ENCODE measurements at places on chromosomes 16 and 17.

DNA sequence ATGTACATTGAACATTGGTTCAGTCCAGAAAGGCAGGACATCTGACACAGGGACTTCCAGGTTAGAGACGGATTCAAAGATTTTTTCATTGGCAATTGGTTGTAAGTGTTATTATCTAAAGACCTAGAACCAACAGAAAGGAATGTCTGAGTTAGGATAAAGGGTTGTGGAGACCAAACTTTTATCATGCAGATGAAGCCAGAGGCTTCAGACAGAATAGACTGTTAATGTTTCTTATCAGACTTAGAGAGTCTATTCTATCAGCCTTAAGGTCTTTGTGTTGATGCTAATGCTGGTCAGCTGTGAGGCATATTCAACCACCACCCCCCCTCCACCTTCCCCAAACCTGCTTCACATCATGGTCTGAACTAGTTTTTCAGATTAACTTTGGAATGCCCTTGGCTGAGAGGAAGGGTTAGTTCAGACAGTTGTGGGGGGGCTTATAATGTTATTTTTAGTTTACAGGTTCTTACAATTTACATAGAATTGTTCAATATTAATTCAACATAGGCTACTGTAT is 2.1 kb upstream of the ITGB3 start:
- DNase-seq, result no peak

DNA sequence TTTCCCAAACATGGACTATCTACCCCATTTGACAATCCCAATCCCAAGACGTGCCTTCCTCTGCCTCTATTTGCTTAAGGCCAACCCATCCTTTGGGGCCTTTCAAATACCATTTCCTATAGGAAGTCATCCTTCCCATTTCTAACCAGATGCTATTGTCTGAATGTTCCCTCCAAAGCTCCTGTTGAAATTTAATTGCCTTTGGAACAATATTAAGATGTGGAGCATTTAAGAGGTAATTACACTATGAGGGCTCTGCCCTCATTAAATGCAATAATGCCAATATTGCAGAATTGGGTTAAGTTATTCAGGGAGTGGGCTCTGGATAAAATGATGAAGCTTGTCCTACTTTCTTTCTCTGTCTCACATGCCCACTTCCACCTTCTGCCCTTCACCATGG is 125.4 kb downstream of the ASIC2 start:
- DNase-seq, result no peak

GRCh38 chr16:66798161-66798560 is 3.2 kb downstream of the TERB1 start:
- DNase-seq, result no peak

DNA sequence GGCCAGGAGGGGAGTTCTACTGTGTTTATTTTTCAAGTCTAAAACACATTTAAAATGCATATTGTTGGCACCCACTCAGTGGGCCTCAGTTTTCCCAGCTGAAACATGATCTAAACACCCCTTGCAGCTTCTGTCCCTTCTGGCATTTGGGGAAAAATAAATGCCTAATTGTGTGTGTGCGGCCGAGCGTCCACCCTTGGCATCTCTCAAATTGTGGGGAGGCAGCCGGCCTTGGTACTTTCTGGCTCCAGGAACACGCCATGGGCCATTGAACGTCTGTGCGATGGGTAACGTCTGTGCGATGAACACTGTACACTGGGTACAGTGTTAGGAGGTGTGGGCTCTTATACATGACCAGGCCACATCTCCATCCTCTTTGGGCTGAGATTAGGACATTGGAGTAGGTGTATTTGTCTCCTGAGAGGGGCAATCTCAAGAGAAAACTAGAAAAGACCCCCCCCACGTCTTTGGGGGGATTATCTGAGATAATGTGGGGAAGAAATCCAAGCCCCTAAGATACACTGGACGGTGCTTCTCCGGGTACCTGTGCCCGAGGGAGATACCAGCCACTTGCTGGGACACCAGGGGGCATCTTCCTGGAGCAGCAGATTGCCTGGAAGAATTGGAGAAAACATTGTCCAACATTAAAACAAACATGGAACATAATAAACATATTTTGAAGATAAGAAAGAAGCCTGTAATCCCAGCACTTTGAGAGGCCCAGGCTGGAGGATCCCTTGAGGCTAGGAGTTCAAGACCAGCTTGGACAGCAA is 54.9 kb downstream of the RAB11FIP4 start:
- DNase-seq, result no peak

DNA sequence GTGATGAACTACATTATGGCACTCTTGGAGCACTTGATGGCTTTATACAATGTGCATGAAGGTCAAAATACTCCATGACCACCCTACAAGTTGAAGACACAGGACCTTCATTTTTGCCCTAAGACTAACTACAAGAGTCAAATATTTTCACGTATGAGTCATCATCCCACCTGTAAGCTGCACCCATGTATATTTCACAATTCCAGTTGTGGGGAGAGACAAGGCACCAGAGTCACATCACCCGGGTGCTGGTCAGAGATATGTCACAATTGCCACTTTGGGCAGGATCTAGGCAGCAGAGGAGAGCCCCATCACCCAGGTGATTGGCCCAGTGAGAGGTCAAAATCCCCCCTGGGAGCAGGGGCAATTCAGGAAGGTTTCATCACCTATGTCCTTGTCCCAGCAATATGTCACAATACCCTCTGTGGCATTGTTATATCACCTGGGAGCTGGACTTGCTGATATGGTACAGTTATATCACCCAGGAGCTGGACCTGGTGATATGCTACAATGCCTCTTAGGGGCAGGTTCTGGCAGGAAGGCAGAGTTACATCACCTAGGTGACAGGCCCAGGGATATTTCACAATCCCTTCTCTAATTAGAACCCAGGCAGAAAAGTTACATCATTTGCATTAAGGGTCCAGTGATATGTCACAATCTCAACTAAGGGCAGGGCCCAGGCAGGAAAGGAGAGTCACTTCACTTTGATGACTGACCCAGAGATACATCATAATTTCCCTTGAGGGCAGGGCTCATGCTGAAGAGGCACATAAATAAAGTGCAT is 1839.2 kb downstream of the TP53TG3F start:
- DNase-seq, result no peak

DNA sequence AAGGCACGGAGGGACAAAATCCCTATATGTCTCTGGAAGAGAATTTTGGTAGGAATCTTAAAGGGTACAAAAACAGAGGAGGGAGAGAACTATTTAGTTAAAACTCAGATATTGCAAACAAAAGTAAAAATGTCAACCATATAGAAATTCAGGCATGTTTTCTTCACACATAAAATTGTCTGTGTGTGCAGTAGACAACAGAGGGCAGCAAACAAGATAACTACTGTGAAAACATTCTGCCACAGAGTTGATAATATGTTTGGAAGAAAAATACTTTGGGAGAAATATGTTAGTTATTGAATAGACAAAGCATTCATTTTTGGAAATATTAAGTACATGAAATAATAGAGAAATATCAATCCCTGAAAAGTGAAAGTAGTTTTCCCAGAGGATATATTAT is 56.2 kb downstream of the SNX11 start:
- DNase-seq, result no peak

DNA sequence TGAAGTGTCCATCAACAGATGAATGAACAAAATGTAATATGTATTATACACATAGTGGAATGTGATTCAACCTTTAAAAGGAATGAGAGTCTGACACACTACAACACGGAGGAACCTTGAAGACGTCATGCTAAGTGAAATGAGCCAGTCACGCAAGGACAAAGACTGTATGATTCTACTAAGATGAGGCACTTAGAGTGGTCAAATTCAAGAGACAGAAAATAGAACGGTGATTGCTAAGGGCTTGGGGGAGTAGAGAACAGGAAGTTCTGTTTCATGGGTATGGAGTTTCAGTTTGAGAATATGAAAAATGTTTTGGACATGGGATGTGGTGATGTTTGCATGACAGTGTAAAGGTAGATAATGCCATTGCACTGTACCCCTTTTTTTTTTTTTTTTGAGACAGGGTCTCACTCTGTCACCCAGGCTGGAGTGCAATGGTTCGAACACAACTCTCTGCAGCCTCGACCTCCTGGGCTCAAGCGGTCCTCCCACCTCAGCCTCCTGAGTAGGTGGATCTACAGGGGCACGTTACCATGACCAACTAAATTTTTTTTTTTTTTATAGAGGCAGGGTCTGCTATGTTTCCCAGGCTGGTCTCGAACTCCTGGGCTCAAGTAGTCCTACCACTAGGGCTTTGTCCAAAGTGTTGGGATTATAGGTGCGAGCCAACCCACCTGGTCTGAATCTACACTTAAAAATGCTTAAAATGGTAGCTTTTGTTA is 2.9 kb upstream of the CCDC102A start:
- no peak for DNase-seq

DNA sequence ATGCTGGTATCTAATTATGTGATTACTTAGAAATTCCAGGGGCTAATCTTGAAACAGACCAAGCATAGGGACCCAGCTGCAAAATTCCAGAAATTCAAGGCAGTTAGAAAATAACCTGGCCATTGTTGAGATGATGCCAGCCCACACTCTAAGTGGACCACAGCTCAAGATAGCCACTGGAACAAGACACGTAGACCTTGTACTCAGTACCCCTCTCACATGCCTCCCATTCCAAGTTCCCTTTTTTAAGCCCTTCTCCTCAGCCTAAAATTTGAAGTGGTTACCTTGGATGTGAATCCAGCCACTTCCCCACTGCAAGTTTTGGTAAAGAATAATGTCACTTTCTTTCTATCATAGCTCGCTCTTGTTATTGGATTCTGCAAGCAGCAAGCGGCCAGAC is 4.1 kb upstream of the ZNF19 start:
- no peak for DNase-seq

DNA sequence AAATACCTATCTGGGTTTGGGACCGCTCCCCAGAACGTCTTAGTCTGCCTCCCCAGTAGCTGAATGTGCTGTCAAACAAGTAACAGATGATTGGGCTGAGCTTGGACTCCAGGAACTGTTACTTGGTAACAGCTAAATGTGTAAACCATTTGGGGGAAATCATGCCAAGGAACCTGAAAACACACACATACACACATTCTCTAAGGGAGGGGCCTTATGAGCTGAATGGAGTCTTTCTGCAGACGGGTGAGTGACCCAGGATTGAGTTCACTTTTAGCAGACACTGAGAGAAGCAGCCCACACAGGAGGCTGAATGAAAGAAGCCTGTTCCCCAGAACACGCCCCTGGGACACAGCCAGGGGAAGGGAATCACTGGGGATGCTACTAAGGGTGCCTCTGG is 1.6 kb downstream of the ACLY start:
- no peak for DNase-seq

DNA sequence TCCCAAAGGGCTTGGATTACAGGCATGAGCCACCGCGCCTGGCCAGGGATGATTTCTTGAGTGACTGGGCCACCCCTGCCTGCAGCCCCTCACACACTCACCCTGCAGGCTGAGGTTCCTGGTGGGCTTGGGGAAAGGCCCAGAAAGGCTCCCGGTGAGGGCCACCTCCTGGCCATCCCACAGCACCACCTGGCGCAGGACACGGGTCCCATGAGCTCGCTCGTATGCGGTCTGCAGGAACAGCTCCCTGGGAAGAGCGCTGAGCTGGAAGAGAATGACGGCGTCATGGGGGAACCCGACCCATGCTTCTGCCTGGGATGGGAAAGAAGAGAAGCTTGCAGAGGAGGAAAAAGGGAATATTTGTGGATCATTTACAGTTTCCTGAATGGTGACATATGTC is 59.3 kb downstream of the RMI2 start:
- DNase-seq, result no peak

GRCh38 chr16:66369055-66369592 is 2.6 kb downstream of the CDH5 start:
- DNase-seq, result no peak

DNA sequence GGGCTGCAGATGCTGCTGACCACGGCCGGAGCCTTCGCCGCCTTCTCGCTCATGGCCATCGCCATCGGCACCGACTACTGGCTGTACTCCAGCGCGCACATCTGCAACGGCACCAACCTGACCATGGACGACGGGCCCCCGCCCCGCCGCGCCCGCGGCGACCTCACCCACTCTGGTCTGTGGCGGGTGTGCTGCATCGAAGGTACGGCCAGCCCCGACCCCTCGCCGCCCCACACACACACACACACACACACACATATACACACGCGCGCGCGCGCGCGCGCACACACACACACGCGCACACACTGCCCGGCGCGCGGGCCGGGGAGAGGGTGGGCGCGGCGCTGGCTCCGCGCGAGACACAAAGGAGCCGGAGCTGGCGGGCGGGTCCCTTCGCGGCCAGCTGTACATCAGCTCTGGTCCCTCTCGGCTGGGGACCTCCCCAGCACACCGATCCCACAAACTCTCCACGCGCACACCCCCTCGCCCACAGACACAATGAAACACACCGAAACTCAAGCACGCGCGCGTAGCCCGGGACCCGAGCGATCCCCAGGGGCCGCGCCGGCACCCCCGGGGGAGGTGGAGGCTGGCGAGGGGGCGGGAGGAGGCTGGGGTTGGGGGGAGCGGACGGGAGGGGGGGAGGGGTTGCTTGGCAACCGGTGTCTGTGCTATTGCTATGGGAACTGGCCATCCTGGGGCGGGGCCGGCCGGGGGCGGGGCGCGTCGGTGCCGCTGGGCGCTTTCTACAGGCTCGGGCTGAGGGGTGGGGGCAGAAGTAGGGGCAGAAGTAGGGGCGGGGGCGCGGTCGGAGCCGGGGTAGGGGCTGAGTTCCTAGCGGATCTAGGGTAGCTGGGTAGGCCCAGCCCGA is 658 bp downstream of the CACNG4 start:
- no peak for DNase-seq

- DNase-seq, result no peak
Measured at GRCh38 chr17:58665946-58666857, 25.6 kb downstream of the TEX14 start.

DNA sequence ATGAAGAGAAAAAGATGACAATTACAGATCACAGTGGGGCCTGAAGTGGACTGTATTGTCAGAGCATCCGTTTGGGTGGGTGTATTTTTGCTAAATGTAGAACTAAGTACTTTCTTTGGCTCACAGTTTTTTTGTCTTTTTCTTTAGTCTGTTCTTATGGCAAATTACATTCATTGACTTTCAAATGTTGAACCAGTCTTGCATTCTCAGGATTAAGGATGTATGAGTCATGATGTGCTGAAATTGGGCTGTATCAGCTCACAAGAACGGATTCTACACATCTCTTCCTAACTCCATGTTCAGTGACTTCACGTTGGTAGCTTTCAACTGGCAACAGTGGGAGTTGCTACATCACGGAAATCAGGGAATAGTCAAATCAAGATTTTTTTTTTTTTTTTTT is 66.5 kb downstream of the TEX2 start:
- DNase-seq, result no peak

GRCh38 chr17:17063546-17064122 is 21.4 kb downstream of the MPRIP start:
- DNase-seq, result no peak

- no peak for DNase-seq
Measured at GRCh38 chr16:8998108-8998507, 34.4 kb upstream of the USP7 start.

- no peak for DNase-seq
Measured at GRCh38 chr16:89430436-89431157, 59.8 kb downstream of the ANKRD11 start.

GRCh38 chr16:31215287-31216162 is 1.4 kb downstream of the PYDC1 start:
- no peak for DNase-seq

- DNase-seq, result no peak
Measured at GRCh38 chr16:81588326-81589081, 143.9 kb downstream of the CMIP start.

- DNase-seq, result peak; percentile 20
Measured at GRCh38 chr16:14249291-14250032, 178.3 kb downstream of the MRTFB start.

All from activated CD4-positive, alpha-beta T cell treated with anti-CD3 and anti-CD28 coated beads, Interleukin-2, amount 50 U/mL, for 24 hours (primary cell).